Adrenal gland (tissue), 19 donors: ENCODE measurements at places on chromosomes 1 and 21. TPM values are rescaled to one million over a fixed set of nuclear protein-coding genes. Genes with fewer than 3 reads are reported as not detected.

GRCh38 chr1:189899686-189900425 is 577.8 kb downstream of the BRINP3 start:
- no peak for DNase-seq

GRCh38 chr1:27572679-27573426 is 31.1 kb downstream of the AHDC1 start:
- DNase-seq = peak; percentile 85

DNA sequence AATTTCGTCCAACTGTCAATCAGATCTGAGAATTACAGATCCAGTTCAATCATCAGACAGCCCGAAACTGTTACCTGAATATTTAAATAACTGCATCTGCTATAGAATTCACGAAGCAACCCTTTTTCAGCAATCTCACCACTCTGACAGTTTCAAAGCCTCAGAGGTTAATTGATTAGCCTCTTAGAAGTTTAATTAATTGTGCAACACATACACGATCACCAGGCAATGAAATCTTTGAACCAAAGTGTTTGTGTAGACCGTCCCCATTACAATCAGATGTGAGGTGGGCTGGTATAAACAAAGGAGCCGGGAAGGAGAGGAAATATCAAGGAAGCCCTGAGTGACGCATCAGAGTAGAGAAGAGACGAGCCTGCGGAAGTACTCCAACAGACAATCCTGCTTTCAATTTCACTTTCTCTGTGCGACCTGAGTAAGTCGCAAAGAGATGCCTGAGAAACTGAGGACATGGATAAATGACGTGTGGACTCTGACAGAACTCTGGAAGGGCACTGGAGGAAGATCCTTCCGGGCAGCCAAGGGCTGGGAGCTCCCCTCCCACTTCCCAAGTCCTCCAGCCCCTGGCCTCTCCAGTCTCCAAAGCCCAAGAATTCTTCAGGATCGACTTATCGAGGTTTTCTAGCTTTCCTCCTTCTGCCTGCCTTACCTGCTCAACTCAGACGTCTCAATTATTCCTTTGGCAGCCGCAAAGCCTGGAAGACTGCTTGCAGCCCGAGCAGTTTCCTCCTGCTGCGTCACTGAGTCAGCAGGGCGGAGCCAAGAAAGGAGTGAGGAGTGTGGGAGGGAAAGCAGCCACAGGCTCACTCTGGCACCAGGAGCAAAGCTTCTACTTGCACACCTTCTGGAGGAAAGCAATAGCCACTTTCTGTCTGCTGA is at the start of gene RNASEL:
Gene RNASEL (minus strand): TSS at position 757 of the 897 bp plus-strand sequence. CDS start 2,450 bp downstream, outside the sequence.
- peak; percentile 81 for DNase-seq

GRCh38 chr1:75980972-75981897 is 49.0 kb upstream of the ASB17 start:
- no peak for DNase-seq

Gene ALG14
- total RNA-seq = 20.2 TPM

Gene GCSAML
- not detected for total RNA-seq

DNA sequence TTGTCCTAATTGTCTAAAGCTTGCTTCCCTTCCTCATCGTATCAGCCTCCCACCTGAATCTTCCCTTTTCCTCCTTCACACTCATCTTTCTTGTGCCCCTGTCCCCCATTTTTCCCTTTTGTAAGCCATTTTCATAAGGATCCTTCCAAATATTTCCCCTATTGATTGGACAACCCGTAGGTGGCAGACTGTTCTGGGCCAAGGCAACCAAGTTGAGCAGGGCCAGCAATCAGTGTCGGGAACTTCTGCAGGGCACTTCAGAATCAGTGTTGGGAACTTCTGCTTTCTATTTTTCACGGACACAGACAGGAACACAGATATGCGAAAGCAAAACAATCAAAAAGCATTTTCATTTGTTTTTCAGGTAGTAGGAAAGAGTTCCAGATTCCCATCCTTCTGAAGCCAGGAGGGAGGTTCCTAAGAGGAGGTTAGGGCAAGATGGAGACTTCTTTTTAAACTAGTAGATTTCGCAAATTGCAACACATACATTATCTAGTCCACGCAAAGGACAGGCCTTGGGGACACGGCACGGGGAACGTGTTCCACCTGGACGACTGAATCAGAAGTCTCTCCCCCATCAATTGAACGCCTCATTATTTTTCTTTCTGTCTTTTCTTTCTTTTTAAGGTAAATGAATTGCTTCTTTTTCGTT is 691 bp upstream of the MPZL1 start:
- DNase-seq = peak; percentile 68

DNA sequence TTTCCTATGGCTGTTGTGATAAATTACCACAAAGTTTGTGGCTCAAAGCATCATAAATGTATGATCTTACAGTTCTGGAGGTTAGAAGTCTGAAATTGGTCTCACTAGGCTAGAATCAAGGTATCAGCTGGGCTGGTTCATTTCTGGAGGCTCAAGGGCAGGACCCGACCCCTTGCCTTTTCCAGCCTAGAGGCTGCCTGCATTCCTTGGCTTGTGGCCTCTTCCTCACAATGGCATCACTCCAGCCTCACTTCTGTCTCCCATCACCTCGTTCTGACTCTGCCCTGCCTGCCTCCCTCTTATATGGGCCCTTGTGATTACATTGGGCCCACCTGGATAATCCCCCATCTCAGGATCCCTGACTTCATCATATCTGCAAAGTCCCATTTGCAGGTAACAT is 8.0 kb downstream of the COQ8A start:
- peak; percentile 25 for DNase-seq

DNA sequence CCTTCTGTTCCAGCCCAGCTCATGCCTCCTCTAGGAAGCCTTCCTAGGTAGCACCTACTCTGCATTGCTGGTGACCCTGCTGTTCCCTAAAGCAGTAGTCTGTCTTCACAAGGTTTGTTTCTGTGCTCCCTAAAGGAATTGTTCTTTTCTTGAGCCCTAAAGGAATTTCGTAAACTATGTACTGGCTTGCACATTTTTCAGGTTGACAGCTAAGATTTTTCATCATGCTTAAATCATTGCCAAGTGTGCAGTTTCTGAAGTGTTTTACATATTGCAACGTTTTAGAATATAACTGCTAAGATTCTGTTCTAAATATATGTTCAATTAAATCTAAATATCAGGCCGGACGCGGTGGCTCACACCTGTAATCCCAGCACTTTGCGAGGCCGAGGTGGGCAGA is 13.1 kb downstream of the S100A16 start:
- DNase-seq = no peak

GRCh38 chr1:210200124-210200736 is 32.4 kb upstream of the SERTAD4 start:
- no peak for DNase-seq
